ENCODE measurements at places on chromosomes 1 and 21.

DNA sequence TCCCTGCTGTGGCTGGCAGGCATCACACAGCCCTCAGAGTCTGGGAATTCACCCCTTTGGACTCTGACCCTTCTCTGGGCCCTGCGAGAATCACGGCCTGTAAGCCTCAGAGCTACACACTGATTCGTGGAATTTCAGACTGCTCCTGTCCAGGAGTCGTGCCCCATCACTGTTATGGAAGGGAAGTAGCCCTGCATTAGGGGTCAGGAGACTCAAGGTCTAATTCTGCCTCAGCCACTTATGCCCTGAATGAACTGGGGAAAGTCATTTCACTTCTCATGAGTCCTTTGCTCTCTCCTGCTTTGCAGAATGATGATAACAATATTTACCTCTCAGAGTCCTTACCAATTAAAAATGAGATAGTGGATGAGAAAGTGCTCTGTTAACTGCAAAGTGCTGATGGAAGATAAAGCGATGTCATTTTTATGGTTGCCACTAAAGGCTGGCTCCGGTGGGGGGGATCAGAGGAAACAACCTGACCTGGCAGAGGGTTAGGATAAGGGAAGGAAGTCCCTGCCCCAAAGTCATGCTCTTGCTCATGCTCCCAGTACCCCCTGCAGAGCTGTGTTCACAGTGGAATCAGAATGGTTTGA, 148.6 kb upstream of the CD34 start:
- no peak for DNase-seq

DNA sequence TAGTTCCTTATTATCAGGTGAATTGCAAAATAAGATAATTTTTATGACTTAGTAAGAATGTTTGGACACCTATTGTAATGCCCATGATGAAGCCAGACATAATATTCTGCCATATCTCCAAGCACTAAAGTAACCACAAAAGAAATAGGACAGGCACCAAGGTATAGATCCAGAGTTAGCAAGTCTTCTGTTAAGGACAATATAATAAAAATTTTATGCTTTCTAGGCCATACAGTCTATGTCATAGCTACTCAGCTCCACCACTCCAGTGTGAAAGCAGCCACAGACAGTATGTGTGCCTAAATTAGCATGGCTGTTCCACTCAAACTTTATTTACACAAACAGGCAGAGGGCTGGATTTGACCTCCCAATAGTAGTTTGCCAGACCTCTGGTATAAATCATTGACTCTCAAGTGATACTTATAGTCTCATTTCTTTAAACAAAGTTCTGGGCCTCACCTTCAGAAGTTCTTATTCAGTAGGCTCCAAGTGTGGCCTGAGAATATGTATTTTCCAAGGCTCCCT, 88.3 kb downstream of the SCMH1 start:
- no peak for DNase-seq

GRCh38 chr1:9629445-9630201, 21.9 kb upstream of the PIK3CD start:
- peak; percentile 65 for DNase-seq

DNA sequence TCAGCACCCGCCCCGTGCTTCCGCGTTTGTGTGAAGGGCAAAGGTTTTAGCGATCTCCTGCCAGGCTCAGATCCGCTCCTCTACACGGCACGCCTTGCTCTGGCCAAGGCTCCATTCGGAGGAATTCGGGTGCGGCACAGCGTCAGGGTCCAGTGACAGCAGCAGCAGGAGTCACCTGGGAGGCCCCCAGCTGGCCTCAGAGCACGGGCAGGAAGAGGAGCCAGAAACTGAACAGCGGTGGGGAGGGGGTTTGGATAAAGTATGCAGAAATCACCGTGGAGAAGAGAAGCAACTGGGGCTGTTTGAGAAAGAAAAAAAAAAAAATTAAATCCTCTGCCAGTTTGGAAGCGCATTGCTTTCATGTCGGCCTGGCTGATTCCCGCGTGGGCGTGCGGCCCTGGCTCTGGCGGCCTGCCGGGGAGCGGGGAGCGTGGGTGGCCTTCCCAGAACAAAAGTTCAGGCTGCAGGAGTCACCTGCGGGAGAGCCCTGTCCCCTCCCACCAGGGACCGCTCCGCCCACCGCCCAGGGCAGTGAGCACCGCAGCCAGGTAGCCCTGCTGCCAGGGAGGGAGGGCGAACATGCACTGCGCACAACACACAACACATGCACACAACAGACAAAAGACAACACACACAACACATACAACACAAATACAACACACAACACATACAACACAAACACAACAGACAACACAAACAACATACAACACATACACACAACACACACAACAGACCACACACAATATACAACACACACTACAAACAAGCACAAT, 107.6 kb downstream of the ETS2 start:
- no peak for DNase-seq

DNA sequence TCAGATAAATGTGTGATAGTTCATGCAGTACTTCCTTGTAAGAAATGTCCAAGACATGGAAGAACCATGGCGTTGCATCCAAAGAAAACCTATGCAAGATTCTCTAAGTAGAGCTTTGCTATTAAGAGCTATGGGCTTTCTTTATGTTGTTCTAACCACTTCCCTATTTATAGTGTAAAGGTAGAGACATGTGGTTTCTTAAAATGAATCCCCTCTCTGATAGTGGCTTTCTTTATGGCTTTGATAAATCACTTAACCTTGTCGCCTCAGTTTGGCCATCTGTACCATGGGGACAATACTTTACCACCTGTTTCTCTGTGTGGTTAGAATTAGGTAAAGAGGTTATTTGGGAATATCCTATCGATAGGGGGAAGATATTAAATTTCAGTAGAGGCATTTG, 305.5 kb downstream of the NFIA start:
- no peak for DNase-seq

- DNase-seq, result no peak
These were observed 53.8 kb downstream of the ITPKB start for GRCh38 chr1:226685196-226685820.

GRCh38 chr1:203174324-203174985, 1.2 kb downstream of the MYBPH start:
- no peak for DNase-seq

- peak; percentile 74 for DNase-seq
These were observed 7.6 kb downstream of the EFNA3 start for GRCh38 chr1:155086128-155086741.

DNA sequence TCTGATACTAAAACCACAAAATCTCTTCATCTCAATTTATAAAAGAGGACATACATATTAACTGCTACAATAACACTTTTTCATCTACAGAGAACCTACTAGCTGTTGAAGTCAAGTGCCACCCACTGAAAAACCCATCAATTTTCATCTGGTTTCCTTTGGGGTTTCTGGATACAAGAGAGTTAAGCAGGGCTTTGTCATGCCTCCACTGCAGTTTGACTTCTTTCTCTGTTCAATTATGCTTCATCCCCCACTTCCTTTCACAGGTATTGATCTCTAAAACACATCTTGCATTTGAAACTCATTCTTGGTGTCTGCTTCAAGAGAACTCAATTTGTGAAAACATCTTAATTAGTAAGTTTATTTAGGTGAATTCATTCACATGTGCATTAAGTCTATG, 60.5 kb upstream of the ANGPTL3 start:
- DNase-seq, result no peak

DNA sequence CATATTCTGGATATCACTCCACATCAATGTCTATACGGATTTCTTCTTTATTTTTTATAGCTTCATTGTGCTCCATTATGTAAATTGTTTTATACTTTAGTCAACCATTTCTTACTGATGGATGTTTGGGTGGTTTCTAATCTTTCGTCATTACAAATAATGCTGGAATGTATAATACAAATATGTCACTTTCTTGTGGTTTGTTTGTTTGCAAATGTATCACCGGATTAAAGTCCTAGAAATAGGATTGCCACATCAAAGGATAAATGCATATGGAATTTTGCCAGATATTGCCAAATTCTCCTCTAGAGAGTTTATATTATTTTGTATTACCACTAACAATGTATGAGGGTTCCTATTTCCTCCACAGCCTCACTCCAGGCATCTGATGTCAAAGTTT, 48.7 kb upstream of the PRDM2 start:
- DNase-seq, result no peak

DNA sequence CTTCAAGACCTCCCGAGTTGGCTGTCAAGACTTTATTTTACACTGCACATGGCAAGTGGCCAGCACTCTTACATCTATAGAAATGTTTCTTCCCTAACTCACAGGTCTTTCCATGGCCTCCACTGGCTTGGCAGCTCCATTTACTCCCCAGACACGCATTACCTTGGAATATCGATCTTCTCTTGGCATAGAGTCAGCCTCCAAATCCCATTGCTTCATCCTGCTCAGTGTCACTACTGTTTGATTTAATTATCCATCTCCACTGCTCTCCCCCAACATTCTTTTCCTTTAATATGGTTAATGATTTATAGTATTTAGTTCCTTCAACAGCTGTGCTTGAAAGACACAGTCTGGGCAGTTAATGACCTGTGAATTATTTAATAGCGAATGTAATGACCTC, 241.2 kb upstream of the MAP1LC3C start:
- no peak for DNase-seq

DNA sequence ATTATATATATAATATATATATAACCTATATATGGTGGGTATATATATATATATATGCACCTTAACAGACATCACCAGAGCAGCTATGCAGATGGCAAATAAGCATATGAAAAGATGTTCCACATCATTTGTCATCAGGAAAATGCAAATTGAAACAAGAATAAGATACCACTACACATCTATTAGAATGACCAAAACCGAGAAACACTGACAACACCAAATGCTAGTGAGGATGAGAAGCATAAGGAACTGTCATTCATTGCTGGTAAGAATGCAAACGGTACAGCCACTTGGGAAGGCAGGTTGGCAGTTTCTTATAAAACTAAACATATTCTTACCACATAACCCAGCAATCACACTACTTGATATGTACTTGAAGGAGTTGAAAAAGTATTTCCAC, 219.8 kb upstream of the PRMT6 start:
- DNase-seq, result no peak

GRCh38 chr1:206082831-206083695, 30.1 kb downstream of the RHEX start:
- no peak for DNase-seq

- DNase-seq, result no peak
These were observed 197.8 kb upstream of the GALNT2 start for GRCh38 chr1:229869240-229869639.

DNA sequence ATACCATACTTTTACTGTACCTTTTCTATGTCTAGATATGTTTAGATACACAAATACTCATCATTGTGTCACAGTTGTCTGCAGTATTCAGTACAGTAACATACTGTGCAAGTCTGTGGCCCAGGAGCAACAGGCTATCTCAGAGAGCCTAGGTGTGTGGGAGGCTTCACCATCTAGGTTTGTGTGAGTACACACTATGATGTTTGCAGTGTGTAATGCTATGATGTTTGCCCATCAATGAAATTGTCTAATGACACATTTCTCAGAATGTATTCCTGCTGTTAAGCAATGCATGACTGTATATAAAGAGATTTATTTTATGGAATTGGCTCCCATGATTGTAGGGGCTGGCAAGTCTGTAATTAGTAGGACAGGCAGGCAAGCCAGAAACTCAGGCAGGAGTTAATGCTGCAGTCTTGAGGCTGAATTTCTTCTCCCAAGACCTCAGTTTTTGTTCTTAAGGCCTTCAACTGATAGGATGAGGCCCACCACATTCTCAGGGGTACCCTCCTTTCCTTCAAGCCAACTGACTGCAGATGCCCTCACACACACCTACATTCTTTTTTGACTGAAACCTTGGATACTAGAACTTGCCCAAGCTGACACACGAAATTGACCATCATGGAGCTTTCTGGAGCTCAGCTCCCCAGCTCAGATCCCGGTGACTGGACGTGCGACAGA, 7.7 kb upstream of the AGTRAP start:
- DNase-seq, result no peak

DNA sequence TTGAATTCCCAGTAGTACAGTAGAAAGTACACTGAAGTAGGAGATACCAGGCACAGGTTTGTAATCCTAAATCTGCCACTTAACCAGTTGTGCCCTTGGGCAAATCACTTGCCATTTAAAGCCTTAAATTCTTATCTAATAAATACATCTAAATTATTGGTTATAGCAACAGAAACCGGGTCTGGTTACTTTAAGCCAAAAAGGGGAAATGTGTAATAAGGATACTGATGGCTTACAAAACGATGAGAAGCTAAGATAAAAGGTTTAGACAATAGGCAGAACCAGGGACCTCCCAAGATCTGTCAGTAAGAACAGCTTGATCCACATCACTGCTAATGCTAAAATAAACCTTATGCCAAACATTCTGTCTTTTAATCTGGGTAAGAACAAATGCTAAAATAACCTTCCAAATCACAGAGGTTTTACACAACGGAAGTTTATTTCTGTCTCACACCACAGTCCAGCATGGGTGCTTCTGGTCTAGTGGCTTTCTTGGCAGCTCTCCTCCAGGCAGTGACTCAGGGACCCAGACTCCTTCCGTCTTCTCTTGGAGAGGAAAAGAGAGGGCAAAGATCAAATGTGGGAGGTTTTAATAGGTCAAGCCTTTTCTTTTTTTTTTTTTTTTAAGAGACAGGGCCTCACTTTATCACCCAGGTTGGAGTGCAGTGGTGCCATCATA, 16.5 kb upstream of the ZMYM1 start:
- no peak for DNase-seq

GRCh38 chr1:92298213-92298572, 594 bp downstream of the GLMN start:
- no peak for DNase-seq

DNA sequence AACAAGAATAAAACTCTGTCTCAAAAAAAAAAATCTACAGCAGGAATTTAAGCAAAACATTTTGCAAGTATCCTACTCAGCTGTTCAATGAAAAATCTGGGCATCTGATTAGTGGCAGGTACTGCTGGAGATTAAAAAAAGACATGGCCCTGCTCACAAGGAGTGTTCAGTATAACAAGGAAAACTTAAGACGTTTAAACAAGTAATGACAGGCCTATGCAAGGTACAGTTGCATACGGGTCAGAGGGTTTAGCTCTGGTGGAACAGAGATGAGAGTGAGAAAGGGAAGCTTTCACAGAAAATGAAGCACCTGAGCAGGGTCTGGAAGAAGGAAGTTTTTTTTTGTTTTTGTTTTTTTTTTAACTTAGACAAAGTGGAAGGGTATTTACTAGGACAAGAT, 23.0 kb downstream of the SNRNP40 start:
- no peak for DNase-seq

- no peak for DNase-seq
These were observed 22.9 kb downstream of the BCAS2 start for GRCh38 chr1:114558544-114558943.

- no peak for DNase-seq
These were observed 39.9 kb upstream of the SMYD2 start for GRCh38 chr1:214241060-214241459.

- no peak for DNase-seq
These were observed 32.9 kb downstream of the COL11A1 start for GRCh38 chr1:103075316-103076000.

- no peak for DNase-seq
These were observed 9.5 kb downstream of the MR1 start for GRCh38 chr1:181043025-181043888.

GRCh38 chr1:3598522-3599285, 12.6 kb downstream of the MEGF6 start:
- DNase-seq, result no peak

Measured in activated gamma-delta T cell treated with anti-CD3 and anti-CD28 coated beads, Interleukin-2, amount 50 U/mL, for 16 hours (primary cell).